ENCODE measurements at places on chromosomes 1 and 21.

GRCh38 chr1:209651138-209651587, 1.1 kb downstream of the LAMB3 start:
- DNase-seq, result no peak

GRCh38 chr1:180363246-180363995, 133.4 kb downstream of the LHX4 start:
- no peak for DNase-seq

GRCh38 chr1:8685463-8685862, 132.0 kb downstream of the RERE start:
- no peak for DNase-seq

DNA sequence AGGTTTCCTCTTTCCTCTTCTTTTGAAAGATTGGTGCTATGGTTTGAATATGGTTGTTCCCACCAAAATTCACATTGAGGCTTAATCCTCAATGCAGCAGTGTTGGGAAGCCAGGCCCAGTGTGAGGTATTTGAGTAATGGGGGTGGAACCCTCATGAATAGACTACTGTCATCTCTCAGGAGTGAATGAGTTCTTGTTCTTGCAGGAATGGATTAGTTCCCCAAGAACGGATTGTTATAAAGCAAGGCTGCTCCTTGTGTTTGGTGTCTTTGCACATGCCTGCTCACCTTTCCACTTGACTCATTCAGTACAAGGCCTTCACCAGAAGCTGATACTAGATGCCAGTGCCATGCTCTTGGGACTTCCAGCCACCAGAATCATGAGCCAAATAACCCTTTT, 223.2 kb downstream of the BACH1 start:
- DNase-seq, result no peak

- DNase-seq, result no peak
Observed at GRCh38 chr21:45831991-45832740, 149.4 kb upstream of the COL6A1 start.

GRCh38 chr1:39184354-39184818, 20.1 kb upstream of the MACF1 start:
- DNase-seq, result no peak

- DNase-seq, result no peak
Observed at GRCh38 chr1:1111516-1112236, 4.2 kb downstream of the C1orf159 start.

DNA sequence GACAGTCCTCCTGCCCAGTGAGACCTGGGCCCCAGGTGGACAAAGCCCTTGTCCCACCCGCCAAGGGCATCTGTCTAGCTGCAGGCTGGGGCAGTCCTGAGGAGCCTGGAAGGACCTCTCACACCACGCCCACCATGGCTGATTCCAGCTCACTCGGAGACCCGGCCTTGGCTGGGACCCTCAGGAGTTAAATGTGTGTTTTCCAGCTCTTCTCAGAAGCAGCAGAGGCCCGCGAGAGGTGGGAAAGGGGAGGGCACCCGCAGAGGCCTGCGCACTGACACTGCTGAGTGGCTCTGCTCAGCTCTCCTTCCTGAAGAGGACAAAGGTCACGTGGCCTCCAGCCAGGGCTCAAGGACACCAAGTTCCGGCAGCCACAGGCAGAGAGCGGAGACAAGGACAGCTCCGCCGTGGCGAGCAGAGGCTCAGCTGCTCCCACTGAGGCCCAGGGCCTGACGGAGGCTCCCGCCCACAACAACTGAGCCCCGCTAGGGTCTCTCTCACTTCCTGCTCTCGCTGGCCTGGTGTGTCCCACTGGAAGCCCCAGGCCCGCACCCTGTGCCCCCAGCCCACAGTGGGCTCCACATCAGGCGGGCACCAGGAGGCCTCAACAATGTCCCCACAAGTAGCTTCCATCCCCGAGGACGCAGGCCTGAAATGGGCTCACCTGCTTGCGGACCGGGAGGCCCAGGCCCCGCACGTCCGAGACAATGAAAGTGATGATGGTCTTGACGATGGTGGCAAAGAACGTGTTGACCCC, 16.9 kb downstream of the SLC19A1 start:
- no peak for DNase-seq

DNA sequence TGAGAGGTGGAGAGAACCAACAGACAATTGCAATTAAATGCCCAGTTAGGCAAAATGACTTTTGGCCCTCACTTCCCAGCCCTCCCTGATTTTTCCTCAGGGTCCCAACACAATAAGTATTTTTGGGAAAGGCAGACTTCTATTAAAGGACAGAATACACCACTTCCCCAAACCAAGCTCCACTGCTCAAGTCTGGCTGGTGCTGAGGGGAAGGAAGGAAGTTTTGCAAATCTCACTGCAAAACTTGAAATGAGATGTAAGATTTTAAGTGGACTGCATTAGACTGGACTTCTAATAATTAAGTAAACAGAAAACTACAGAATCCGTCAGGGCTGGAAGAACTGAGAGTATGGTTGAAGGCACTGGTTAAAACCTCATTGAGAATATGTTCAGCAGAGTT, 32.2 kb upstream of the CD1D start:
- DNase-seq, result no peak

DNA sequence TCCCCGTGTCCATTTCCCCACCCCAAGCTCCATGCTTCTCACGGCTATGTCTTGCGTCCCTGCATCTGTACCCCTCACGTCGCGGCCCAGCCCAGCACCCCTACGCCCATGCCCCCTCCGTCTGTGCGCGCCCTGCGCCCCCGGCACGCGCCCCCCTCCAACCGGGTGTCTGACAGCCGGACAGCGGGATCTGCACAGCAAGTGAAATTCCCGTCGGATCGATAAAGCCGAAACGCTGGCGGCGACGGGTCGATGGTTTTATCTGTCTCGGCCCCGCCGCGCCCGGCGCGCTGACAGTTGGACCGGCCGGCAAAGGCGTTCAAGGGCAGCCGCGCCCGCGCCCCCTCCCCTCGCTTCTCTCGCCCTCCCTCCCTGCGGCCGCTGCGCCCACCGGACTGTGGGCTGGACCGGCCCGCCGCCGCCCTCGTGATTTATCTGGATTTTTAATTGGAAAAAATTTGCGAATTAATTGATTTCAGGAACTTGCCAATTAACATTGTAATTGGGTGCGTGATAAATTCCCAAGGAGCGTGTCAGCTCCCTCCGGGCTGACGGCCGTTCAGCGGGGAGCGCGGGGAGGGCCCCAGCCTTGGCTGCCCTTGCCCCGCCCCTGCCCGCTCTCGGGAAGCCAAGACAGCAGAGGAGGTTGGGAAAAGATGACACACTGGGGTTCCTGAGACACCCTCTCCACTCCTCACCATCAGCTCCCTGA, 57.1 kb downstream of the TMEM53 start:
- DNase-seq, result no peak

DNA sequence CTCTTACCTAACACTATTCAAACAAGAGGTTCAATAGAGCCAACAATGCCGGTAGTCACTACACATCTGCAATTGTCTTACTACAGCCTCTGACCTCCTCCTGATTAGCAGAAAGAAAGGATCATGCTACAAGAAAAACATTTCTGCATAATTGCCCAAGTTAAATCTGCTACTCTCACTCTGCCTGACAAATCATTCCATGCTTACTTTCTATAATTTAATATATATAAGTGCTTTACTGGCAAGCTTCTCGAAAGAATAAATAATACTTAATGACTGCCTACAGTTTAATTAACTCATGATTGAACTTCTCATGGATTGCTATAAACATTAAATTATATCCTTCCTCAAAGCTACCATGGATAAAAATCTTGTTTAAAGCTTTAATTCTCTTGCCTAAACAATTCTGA, 156.0 kb downstream of the SLC45A1 start:
- no peak for DNase-seq

DNA sequence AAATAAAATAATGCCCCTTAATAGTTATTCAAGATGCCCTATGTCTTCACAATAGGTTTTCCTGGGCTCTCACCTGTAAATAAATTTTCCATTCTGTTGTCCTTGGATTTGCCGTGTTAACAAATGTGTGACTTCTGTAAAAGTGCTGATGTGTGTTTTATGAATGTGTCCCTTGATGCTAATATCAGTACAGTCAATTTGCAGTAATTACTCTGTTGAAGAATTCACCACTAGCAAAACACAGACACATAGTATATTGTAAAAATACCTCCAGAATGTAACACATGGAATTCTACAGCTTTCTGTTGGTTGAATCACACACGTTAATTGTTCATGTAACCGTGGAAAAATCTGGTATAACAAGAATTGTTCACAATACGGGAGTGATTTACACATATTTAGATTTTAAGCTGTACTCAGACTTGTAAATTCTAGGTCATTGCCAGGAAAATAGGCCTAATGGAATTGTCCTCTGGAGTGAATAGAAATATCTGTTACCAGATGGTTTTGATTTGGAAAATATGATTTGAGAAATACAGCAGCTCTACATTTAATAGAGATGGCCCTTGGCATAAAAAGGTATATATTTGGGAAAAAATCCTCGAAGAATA, 36.7 kb upstream of the KCNK2 start:
- no peak for DNase-seq

DNA sequence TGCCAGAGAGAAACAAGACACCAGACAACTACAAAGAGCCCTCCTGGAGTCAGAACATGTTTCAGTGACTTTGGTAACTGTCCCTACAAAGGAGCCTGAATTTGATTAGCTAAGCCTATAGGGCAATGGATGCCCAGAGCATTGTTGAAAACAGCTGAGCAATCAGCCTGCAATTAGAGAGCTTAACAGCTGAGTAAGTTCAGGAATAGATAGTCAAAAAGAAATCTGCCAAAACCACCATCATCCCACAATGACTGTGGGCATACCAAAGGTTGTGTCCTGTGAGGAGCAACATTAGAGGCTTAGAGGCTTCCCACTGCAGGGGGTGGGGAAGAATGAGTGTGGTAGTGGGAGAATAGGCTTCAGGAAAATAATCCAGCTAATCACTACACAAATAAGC, 32.1 kb downstream of the SH3BP5L start:
- DNase-seq, result no peak

GRCh38 chr1:162756523-162756922, 34.0 kb upstream of the HSD17B7 start:
- no peak for DNase-seq

- DNase-seq, result no peak
Observed at GRCh38 chr1:242178436-242178835, 179.5 kb upstream of the MAP1LC3C start.

DNA sequence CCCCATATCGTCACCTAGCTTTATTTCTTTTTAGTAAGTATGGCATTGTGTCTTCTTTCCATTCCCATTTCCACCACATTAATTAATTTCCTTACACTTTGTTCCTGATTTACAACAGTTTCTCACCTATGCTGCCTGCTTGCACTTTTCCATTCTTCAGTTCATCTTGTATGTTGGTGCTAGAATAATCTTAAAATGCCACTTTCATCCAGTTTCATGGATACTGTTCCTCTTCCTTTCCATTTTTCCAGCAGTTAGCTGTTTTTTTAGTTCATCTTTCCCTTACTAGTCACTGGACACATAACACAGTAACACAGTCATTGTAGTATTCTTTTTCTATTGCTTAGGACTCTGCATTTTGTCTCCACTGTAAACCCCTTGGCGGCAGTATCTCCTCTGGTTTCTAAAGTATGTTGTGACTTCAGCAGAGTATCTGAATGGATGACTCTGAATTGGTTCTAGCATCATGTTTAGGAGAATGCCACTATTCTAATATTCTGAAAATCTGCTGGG, 2.1 kb downstream of the CDC7 start:
- DNase-seq, result no peak

DNA sequence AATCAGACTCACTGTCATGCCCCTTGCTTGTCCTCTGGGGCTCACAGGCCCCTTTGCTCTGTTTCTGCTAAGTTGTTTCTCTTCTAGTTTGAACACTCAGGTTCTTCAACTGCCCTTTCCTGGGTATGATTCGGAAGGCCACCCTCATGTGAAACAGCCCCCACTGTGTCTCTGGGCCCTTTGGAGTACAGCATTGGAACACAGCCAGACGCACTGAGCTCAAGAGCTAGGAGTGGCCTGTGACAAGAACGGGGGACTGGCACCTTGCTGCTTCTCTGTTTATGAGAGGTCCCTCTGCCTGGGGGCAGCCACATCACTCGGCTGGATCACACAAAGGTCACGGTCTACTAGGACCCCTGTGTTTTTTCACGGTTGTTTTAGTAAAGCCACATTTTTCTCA, 114.4 kb upstream of the ZC3H12A start:
- DNase-seq, result no peak

- DNase-seq, result no peak
Observed at GRCh38 chr1:227899141-227899819, 48.5 kb downstream of the WNT9A start.

- no peak for DNase-seq
Observed at GRCh38 chr1:90963236-90963635, 58.6 kb downstream of the ZNF644 start.

DNA sequence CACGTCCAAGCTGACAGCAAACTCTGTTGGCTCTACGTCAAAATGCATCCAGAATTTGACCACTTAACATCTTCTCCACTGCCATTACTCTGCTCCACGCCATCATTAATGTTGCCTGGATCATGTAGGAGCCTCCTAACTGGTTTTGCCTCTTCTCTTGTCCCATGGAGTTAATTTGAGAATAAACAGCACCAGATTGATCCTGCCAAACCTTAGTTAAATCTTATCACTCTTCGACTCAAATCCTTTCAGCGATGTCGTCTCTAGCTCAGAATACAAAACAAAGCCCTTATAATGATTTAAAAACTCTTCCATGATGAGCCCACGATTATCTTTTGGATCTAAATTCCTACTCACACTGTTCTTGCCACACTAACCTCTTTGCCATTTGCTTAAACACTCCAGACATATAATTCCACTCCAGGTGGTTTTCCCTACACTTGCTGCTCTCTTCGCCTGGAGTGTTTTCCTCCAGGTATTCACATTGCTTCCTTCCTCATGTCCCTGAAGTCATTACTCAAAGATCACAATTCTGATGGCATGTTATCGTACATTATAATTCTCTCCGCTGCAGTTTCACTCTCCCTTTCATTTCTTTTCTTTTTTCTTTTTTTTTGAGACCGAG, 90.7 kb upstream of the KCNK2 start:
- no peak for DNase-seq

- DNase-seq, result peak; percentile 57
Observed at GRCh38 chr21:28818663-28819278, 173.9 kb downstream of the LTN1 start.

DNA sequence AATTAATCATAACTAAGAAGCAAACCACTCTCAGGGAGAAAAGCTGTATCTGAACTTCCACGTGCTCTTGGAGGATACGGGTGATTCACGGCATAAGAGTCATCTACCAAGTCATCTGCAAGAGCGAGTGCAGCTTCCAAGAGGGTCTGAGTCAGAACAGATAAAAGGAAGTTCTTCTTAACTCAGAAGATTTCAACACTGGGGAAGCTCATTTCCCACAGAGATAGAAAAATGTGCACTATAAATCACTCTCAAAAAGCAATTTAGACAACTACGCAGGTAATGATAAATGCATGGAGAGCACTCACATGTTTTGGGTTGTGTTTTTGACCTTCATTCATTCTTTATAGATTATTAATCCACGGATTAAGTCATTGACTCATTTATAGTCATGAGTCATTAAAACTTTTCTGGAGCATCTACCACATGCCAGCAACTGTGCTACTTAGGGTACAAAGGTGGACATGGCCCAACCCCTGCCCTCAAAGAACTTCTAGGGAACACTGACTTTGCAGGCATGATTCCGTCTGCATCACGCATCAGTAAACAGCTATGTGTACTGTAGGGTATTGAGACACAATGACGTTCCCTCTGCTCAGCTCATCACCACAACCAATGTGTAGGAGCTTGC, 20.8 kb downstream of the KCNJ15 start:
- peak; percentile 80 for DNase-seq

GRCh38 chr21:17679002-17679600, 66.4 kb upstream of the BTG3 start:
- peak; percentile 40 for DNase-seq

GRCh38 chr1:188708795-188709535, 1768.7 kb downstream of the BRINP3 start:
- no peak for DNase-seq
